NCI-H146 (cell line): ENCODE measurements at places on chromosomes 3 and 15.

GRCh38 chr3:148789146-148789545, 38.5 kb upstream of the CPB1 start:
- DNase-seq: no peak

DNA sequence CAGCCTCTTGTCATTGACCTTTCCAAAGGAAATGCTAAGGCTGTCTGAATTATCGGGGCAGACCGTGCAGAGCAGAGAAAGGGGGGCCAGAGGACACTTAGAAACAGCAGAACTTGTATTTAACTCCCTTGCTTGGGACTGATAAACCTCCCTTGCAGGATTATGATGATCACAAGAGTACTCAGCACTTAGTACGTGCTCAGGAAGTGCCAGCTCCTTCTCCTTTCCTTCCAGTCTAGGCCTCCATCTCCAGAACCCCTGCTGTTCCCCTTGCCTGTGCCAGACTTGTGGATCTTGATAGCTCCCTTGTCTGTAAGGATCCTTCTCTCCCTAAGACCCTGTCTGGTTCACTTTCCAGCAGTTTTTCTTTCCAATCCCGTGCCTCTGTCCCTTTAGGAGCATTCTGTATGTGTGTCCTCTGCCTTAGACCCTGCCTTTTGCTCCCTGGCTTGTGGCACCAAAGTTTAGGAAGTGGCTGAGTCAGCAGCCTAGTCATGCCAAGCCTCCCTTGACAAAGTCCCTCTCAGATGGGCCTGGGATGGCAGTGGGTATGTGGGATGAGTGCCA, 747 bp downstream of the SORD start:
- DNase-seq: no peak

- no peak for DNase-seq
These were observed 71.2 kb downstream of the TIGIT start for GRCh38 chr3:114364806-114365654.

DNA sequence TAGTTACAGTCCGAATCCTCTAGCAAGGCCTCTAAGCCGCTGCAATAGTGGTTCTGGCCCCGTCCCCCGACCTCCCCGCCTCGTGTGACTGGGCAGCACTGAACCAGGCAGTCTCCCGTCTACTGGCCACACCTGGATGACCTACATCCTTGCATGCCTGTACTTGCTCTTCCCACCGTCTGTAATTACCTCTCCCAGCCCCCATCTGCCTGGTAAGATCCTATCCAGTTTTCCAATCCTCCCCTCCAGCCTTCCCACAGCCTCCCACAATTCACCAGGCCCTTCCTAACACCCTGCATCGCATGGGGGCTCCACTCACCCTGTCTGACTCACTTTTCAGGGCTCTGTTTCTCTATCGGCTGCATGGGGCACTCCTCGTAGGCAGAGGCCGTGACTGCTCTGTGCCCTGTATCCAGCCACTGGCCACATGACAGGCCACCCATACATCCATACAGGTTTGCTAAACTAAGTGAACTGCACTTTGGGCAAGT, 32.8 kb downstream of the XXYLT1 start:
- no peak for DNase-seq

- no peak for DNase-seq
These were observed 155.4 kb upstream of the CADPS start for GRCh38 chr3:63030666-63031065.

DNA sequence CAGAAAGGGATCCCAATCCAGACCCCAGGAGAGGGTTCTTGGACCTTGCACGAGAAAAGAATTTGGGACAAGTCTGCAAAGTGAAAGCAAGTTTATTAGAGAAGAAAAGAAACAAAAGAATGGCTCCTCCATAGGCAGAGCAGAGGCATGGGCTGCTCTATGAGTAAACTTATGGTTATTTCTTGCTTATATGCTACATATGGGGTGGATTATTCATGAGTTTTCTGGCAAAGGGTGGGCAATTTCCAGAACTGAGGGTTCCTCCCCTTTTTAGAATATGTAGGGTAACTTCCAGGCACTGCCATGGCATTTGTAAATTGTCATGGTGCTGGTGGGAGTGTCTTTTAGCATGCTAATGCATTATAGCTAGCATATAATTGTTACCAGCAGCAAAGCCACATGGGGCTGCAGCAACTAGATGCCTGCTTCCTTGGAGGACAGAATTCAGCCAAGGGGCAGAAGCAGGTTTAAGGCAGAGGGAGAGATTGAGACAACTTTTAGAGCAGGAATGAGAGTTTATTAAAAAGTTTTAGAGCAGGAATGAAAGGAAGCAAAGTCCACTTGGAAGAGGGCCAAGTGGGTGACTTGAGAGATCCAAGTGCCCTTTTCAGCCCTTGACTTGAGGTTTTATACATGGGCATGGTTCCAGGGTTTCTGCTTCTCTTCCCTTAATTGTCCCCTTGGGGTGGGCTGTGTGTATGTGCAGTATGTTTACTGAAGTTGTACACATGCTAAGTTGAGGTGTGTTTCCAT, 41.3 kb downstream of the METTL6 start:
- DNase-seq: no peak

GRCh38 chr3:58098531-58098930, 90.3 kb downstream of the FLNB start:
- no peak for DNase-seq

GRCh38 chr3:180184816-180185215, 148.1 kb upstream of the PEX5L start:
- DNase-seq: no peak

- DNase-seq: no peak
These were observed 242.6 kb upstream of the LRTM1 start for GRCh38 chr3:55170444-55170843.

DNA sequence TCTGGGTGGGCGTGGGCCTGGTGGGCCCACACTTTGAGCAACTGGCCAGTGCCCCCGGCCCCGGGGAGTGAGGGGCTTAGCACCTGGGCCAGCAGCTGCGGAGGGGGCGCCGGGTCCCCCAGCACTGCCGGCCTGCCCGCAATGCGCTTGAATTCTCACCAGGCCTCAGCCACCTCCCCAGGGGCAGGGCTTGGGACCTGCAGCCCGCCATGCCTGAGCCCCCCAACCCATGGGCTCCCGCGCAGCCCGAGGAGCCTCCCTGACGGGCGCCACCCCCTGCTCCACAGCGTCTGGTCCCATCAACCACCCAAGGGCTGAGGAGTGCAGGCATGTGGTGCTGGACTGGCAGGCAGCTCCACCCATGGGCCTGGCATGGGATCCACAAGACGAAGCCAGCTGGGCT, 484.3 kb downstream of the UNC13C start:
- DNase-seq: no peak

- DNase-seq: no peak
These were observed 7.8 kb downstream of the UROC1 start for GRCh38 chr3:126509597-126510307.

GRCh38 chr15:80557441-80558234, 137.5 kb upstream of the ABHD17C start:
- no peak for DNase-seq

GRCh38 chr3:81743096-81744025, 18.1 kb downstream of the GBE1 start:
- DNase-seq: no peak

DNA sequence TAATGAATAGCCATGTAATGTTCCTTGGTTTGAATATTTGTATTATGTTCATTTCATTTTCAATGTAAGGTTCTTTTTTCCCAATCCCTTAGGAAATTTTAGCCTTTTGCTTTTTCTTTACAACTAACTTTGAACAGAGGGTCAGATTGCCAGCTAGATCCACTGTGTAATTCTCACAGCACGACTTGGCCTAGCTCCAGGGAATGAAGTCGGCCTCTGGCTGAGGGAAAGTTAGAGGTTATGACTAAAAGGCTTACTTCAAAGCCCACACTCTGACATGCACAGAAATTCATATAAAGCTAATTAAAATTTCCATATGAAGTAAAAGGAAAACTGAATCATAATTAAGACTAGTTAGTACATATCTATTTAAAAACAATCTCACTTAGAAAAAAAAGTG, 38.7 kb downstream of the ROBO1 start:
- no peak for DNase-seq

- no peak for DNase-seq
These were observed 1225.1 kb downstream of the OTOL1 start for GRCh38 chr3:162721736-162722135.

GRCh38 chr3:10160346-10160745, 4.4 kb upstream of the IRAK2 start:
- DNase-seq: no peak

DNA sequence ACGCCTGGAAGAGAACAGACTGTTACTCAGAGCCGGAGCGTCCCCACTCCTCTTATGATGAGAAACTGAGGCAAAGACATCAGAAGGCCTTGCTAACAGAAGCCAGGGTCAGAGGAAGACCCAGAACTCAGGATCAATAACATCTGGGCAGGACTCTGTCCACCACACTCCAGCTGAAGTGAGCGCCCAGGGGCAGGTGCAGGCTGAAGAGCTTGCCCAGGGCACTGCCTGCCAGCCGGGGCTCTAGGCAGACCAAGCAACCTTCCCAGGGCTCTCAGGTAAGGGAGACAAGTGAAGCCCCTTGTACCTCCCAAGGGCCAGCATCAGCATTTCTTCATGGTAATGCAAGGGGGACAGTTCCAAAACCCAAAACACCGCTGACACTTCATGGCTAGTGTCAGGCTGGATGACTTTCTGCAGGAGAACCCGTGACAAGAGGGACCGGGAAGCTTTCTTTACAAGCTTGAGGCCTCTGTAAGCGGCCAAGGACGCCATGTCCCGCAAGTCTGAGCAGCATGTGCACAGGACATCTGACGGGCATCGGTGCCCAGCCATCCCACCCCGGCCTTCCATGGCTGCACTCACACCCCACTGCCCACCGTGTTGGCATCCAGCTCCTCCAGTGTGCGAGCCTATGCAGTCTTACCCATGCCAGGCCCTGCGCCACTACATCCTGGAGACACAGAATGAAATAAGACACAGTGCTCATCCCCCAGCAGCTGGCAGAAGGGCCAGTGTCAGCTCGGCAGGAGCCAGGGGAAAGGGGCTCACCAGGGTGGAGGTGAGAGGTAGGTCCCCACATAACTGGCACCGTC, 14.1 kb downstream of the XXYLT1 start:
- DNase-seq: no peak

DNA sequence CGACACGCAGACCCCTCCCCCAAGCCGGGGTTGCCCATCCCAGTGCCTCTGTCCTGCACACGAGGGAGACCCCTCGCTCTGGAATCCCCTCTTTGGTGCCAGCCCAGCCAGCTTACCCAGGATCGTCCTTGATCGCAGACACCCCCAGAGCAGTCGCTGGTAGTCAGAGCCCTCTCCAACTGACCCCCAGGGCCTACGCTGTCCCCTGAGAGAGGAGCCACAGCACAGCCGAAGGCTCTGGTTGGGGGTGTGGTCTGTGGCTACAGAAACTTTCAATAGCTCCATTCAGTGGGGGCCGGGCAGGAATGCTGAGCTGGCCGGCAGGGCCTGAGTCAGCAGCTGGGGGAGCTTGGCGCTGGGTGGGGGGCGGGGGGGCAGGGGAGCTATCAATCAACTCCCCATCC, at the start of gene LCTL:
Gene LCTL, minus strand, starts transcription at position 258 of the 404 bp plus-strand sequence. CDS start 633 bp downstream, outside the sequence.
- no peak for DNase-seq

- DNase-seq: no peak
These were observed 342.2 kb upstream of the TPRG1 start for GRCh38 chr3:188829576-188829975.

DNA sequence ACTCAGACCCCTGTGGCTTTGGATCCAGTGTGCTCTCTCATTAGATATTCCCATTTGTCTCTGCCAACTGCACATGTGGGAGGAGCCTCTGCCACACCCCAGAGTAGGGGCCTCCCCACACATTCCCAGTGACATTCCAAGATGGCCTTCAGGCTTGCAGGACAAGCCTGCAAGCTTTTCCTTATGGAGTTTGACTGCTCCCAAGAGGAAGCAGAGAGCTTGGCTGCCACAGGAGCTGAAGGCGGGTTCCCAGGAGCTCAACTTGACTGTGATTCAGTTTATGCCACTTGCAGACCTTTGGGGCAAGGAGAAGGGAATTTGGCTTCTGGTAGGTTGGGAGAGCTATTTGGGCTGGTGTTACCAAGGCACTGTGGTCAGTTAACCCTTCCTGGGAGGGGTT, 22.5 kb upstream of the EPHB1 start:
- no peak for DNase-seq

- DNase-seq: no peak
These were observed 3.4 kb upstream of the DISP2 start for GRCh38 chr15:40354408-40355171.

DNA sequence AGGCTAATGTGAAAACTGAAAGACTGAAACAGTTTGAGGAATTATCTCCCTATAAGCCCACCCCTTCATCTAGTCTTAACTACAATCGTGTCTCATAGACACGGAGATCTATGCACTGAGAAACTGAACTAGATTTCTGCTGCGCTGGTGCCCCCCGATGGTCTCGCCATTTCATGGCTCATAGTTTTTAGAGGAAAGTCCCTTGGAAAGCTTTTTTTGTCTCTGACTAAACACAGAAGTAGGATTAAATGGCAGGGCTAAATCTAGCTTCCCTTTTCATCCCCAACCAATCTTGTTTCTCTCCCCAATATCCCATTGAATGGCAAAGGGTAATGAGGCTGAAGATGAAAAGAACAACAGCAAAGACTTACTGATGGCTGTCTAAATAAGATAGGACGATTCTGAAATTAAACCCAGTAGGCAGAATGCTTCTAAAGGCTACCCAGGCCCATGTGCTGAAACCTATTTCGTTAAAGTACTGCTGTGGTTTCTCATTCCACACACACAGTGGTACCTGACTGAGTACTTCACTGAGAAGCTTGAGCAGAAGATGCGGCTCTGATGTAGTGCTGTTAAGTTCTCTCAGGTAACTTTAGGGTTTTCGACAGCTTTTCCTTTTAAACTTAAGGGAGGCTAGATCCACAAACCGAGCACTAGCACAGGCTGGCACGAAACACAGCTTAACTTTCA, 142.7 kb downstream of the GADL1 start:
- no peak for DNase-seq

DNA sequence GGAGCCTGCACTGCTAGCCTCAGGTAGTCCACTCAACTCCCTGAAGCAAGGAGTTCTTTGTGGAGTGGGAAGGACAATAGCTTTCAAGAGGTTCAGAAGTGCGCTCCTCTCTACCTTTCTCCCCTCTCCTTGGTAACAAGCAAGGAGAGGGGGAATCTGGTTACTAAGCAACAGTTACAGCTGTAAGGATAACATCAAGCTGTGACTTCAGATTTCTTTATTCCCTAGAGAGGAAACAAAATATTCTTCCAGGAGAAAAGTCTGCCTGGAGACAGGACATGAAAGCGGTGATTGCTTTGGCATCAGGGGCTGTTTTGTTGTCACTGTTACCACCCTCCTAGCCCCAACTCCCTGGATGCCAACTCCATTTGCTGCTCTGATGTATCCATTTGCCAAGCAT, 70.4 kb downstream of the TRANK1 start:
- no peak for DNase-seq

DNA sequence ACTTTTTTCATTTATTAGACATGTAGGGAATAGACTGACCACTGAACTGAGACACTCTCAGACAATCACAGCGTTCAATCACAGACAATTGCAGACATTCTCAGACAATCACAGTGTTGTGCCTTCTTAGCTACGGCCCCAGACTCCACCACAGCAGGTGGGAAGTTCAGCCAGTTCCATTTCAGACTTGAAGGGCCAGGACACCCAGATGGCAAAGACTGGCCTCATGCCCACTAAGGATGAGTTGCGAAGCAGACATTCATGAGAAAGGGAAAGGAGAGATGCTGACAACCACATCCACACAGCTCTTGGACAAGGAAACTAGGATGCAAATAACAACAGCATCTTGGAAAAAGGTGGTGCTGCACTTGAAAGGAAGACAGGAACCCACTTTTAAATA, 21.9 kb upstream of the ALDH1L1 start:
- DNase-seq: no peak
